Activated CD4-positive, alpha-beta memory T cell treated with anti-CD3 and anti-CD28 coated beads for 36 hours (primary cell): ENCODE measurements at places on chromosomes 16 and 17.

GRCh38 chr17:7842380-7843256 lies 8.6 kb downstream of the KDM6B start:
- DNase-seq = peak; percentile 97

DNA sequence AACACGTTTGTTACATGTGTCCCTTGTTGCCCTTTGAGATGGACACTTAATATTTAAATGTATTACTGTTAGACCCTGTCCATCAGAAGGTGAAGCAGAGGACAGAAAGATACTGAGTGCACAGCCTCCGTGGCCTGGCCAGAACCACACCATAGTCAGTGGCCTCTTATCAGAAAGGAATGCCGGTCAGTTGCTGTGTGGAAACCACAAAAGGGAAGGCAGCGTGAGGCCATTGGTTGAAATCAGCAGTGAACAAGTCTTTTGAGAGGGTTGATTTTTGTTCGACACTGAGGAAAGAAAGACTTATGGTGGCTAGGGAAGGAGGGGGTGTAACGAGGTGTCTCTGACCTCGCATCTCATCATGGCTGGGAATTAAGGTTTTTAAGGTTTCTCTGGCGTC lies 85.4 kb upstream of the CLEC18A start:
- DNase-seq = no peak

GRCh38 chr17:5429191-5429887 lies 9.4 kb downstream of the RPAIN start:
- DNase-seq = no peak

DNA sequence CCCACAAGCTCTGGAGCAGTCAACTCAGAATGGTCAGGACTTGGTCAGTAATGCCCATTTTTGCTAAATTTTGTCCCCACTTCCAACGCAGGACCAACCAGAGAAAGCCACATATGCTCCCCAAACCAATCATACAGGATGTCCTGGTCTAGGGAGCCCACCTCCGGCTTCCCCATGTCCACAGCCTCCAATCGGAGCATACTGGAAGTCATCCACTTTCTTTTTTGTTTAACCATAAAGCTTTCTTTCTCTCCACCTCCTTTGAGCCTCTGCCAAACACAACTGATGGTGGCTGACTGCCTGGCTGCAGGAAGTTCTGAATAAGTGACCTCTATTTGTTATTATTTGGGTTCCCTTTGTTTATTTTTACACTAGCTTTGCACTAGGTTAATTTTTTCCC lies 549.1 kb downstream of the WWOX start:
- DNase-seq = no peak

DNA sequence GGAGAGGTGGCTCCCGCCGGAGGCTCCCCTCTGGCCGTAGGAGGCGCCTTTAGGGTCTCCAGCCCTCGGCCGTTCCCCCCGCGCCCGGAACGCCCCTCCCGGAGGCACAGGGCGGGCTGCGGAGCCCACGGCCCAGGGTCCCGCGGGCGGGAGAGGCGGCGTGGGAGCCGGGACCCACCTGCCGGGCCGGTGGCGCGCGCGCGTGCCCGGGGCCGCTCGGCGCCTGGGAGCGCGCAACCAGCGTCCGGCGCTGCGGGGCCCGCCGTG lies at the start of gene MIF4GD:
Gene MIF4GD (minus strand): TSS at position 266 of the 267 bp plus-strand sequence. CDS start 1,036 bp downstream, outside the sequence.
- DNase-seq = no peak

DNA sequence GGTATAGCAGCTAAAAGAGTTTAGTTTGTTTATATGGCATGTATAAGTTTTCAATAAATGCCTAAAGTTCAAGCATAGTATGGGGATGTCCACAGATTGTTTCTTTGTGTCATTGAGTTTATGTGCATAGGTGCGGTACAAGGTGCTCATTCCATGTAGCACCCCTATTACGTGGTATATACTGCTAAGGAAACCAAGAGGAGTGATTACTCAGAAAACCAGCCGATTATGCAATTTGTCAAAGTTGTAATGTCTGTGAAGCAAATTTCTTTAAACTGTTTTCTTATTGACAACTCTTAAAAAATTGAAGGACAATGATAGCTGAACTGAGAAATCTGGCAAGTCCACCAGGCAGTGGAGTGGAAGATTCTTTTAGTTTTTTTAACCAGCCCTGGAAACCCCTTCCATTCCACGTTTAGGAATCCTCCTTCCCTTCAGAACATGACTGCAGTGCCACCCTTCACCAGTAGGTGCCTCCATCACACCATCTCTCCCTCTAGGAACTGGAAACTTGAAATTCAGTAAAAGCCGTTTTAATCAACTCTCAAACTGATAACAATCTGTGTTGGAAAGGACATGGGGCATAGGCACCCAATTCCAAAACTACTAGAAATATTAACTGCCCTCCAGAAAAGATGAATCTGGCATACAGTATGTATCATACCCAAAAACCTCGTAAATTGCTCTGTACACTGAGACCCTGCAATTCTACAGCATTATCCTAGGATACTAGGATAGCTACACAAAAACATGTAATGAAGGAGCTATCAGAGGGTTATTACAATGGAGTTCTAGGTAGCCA lies 43.5 kb downstream of the REXO5 start:
- peak; percentile 75 for DNase-seq

DNA sequence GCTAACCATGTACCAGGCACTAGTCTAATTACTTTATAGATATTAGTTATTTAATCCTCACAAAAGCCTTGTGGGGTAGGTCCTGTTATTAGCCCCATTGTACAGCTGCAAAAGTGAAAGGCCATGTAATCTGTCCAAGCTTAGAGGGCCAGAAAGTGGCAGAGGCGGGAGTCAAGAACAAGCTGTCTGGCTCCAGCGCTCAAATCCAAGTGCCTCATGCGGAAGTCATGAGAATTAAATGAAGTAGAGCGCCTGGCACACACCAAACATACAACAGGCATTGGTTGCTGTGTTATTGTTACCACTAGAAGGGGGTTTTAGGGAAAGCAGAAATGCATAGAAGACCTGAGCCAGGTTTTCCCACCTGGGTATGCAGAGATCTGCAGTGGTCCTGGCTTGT lies 1.2 kb downstream of the AQP8 start:
- DNase-seq = no peak

- peak; percentile 58 for DNase-seq
Measured at GRCh38 chr17:67503184-67503583, 126.1 kb downstream of the PITPNC1 start.

GRCh38 chr16:2250652-2251295 lies 613 bp downstream of the ECI1 start:
- peak; percentile 49 for DNase-seq

DNA sequence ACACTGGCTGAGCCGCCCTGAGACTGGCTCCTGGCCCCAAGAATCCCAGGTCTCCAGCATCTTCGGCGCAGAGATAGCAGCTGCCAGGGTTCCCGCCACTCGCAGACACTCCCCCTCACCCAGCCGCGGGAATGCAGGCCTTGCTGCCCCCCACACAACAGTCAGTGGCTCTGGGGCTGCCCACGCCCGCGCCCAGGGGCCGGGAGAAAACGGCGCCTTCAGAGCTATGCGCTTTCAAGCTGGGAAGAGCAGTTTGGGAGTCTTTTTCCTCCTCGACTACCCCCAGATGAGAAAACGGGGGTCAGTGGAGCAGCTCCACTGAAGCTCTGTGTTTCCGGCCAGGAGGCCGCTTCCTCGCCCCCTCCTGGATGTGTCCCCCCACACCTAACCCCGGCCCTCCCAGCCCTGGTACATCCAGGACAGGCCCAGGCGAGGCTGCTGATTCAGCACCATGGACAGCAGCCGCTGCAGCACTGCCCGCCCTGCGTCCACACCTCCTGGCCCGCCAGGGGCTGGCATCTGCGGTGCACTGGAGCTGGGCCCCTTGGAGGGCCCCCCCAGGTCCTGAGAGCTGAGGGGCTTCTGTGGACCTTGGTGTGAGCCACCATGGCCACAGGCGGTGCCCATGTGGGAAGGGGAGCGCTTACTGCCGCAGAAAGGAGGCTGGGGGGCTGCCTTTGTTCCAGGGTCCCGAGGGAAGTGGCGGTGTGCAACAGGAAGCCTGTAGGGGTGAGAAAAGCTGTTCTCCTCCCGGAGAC lies 35.7 kb downstream of the CACNA1H start:
- peak; percentile 54 for DNase-seq

- no peak for DNase-seq
Measured at GRCh38 chr17:15973016-15973415, 26.5 kb downstream of the ZSWIM7 start.

- DNase-seq = no peak
Measured at GRCh38 chr17:78962345-78962983, 17.3 kb downstream of the LGALS3BP start.

- DNase-seq = peak; percentile 2
Measured at GRCh38 chr17:83149029-83149725, 69.8 kb downstream of the METRNL start.

- DNase-seq = no peak
Measured at GRCh38 chr17:43528319-43528987, 17.7 kb downstream of the ETV4 start.

- peak; percentile 62 for DNase-seq
Measured at GRCh38 chr17:80441133-80441578, 26.2 kb downstream of the ENDOV start.

GRCh38 chr17:74922694-74923537 lies at the start of gene USH1G:
Gene USH1G (minus strand): TSS chr17:74923255. CDS start chr17:74923073, 182 bp downstream.
- DNase-seq = peak; percentile 22

DNA sequence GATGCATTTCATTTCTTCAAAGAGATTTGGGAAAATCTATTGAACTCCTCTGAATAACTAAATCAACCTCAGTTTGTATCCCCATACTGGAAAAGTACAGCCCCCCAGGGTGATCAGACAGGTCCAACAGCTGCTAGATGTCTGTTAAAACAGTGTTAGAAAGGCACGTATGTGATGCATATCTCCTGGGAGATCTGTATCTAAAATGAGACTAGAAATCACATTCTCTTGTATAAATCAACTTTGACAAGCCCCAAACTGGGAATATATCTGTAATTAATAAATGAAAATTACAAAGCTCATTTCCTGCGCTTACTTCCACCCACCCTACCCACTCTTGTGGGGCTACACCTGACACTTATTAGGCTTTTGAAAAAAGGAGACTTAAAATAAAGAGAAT lies 3.8 kb upstream of the KIF2B start:
- DNase-seq = no peak

- no peak for DNase-seq
Measured at GRCh38 chr16:47144559-47144877, 773 bp upstream of the NETO2 start.

- DNase-seq = no peak
Measured at GRCh38 chr16:3207086-3207953, 19.3 kb downstream of the OR1F1 start.

- DNase-seq = peak; percentile 18
Measured at GRCh38 chr16:69859105-69859989, 91.8 kb upstream of the CLEC18A start.

DNA sequence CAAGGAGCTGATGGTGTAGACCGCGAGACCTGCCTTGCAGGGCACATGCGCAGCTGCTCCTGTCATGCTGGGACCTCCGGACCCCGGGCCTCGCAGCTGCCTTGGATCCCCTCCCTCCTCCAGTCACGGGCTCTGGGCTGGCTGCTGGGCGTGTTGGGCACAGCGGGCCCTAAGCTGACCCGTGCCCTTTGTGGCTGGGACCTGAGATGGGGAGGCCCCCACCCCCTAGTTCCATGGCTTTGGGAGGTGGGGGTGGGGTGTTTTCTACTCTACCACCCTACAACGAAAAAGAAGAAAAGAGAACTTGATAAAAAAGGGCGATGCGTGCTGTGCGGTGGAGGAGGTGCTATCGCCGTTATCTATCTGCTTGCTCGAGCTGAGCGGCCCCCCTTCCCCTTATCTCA lies 14.5 kb downstream of the ZFPM1 start:
- DNase-seq = no peak

DNA sequence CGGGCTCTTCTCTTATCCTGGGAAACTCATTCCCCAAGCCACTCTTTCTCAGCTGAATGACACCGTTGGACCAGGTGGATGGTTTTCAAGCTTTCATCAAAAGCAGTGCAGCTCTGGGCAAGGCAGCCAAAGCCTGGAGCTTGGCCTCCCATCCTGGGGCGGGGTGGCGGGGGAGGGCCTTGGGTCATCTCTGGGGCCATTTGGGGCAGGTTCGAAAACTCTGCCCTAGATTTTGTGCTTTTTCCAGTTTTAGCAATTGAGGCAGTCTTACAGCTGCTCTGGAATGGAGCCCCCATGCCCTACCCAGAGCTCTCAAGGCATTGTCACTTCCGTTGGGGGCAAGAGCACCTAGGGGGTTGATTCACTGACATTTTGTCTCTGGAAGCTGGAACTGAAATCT lies 9.1 kb downstream of the MPRIP start:
- no peak for DNase-seq
